ENCODE measurements at places on chromosomes 5 and 9.

- no peak for DNase-seq
Observed at GRCh38 chr9:16866587-16866986, 3.9 kb downstream of the BNC2 start.

DNA sequence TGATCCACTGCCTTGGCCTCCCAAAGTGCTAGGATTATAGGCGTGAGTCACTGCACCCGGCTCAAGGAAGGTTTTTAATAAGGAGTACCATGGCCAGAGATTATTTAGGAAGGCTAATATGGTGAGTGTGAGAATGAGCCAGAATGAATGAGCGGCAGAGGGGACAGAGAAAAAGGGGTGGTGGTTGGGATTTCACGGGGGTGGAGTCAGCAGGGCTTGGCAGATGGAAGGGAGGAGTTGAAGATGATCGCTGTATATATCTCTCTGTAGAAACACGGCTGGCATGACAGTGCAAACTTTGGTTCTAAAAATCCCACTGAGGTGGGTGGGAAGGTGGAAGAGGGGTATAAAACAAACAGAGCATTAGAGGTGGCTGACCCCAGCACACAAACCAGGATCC, 176.7 kb upstream of the TBC1D2 start:
- no peak for DNase-seq

- DNase-seq, result no peak
Observed at GRCh38 chr5:126939887-126940286, 90.5 kb downstream of the MARCHF3 start.

- DNase-seq, result no peak
Observed at GRCh38 chr5:87210076-87210475, 57.6 kb upstream of the RASA1 start.

DNA sequence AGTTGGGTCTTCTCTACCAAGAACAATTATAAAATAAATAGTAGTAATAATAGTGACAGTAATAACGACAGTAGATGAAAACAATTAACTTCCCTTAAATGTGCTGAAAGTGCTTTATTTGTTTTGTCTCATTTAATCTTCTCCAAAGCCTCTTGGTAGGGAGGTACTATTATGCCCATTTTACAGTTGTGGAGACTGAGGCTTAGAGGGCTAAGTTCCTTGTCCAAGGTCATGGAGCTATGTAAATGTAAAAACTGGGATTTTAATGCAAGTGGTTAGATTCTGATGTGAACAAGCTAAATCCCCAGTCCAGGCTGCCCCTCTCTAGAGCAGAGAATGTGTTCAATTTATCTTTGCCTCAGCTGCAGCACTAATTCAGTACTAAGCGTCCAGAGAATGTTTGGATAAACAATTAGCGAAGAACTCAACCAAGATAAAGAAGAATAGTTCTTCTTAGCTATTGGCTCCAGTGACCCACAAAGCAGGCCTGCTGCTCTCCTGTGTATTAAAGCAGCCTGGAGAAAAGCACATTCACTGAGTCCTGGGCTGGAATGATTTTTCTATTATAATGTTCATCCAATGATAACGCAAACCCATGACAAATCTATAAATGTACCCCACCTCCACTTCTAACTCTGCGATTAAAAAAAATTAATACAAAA, 68.8 kb downstream of the NPR3 start:
- no peak for DNase-seq

GRCh38 chr5:137291436-137291835, 207.7 kb downstream of the SPOCK1 start:
- DNase-seq, result no peak

- no peak for DNase-seq
Observed at GRCh38 chr9:88766778-88767503, 224.3 kb upstream of the S1PR3 start.

DNA sequence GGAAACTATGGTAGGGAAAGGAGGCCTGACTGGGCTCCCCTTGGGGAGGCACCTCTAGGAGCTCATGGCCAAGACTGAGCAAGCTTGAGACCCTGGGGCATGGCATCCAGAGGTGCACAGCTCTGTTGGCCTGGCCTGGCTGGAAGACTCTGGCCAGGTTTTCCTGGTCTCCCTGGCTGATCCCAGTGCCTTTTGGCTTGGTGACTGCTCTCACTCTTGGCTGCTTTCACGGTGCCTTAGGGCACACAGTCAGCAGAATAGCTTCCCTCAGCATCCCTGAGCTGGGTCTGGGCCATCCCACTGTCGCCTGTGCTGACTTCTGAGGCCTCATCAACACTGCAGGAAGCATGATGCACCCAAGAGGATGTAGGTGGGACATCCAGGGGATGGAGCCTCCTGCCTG, 13.4 kb upstream of the DELE1 start:
- DNase-seq, result no peak

- DNase-seq, result no peak
Observed at GRCh38 chr9:70933321-70933720, 188.1 kb downstream of the TRPM3 start.

GRCh38 chr5:134527156-134527960, 1.9 kb downstream of the JADE2 start:
- DNase-seq, result peak; percentile 64

GRCh38 chr9:19656704-19657103, 132.1 kb downstream of the SLC24A2 start:
- DNase-seq, result no peak

DNA sequence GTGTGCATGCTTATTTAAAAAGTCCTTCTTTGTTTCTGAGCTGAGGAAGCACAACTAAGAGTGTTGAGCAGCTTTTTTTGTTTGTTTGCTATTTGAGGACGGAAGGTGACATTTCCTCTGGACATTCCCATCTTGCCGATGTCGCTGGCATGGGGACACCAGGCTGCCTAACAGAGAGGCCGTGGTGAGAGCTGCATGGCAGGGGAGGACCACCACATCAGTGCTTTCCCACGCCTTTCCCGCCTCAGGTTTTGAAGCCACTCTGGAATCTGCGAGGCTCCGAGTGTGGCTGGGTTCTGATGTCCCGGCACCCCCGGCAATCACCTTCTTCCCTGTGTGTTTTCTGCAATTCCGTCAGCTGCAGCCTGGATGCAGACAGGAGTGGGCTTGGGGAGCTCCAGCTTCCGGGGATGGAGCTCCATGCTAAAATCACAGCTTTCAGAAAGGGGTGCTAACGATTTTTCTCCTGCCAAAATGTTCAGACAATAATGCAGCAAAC, 259.8 kb upstream of the IRX4 start:
- no peak for DNase-seq

DNA sequence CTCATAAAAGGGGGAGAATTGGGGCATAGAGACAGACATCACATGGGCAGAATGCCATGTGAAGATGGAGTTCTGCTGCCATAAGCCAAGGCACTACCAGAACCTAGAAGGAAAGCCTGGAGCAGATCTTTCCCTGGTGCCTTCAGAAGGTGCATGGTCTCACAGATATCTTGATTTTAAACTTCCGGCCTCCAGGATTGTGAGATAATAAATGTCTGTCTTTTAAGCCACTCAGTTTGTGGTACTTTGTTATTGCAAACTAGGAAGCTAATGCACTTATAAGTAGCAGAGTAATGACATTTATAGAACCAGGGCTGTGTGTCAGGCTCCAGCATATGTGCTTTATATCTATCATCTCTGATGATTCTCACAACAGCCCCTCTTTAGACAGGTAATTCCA, 130.4 kb downstream of the ASTN2 start:
- DNase-seq, result no peak

GRCh38 chr9:32969270-32969669, 32.2 kb downstream of the APTX start:
- no peak for DNase-seq

GRCh38 chr5:178241688-178242231, 9.2 kb upstream of the PHYKPL start:
- no peak for DNase-seq

GRCh38 chr9:137224830-137225694, at the start of gene CYSRT1:
Gene CYSRT1, plus strand, starts transcription at chr9:137225174. Its CDS starts 448 bp downstream, at chr9:137225622.
- no peak for DNase-seq

GRCh38 chr9:122912964-122913673, at the start of gene ZBTB6:
Gene ZBTB6, minus strand, starts transcription at chr9:122913323. Its CDS starts 1,251 bp downstream, at chr9:122912072.
- peak; percentile 48 for DNase-seq

GRCh38 chr5:180646963-180647305, 2.5 kb downstream of the FLT4 start:
- no peak for DNase-seq

DNA sequence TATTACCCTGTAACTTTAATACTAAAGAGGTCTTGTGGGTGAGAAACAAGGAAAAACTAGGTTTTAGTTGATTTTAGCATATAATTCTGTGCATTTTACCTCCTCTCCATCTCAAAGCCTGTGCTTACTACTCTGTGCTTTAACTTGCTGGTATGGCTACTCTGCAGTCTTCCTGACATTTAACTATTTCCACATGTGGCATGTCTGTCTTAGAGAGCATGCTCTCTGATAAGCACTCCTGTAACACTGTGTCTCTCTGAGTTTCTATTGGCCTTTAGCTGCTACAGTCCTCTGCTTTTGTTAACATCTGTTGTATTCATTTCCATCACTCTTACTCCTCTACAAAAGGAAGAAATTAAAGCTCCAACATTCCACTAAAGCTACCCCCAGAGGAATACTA, 418.3 kb downstream of the RAB3C start:
- DNase-seq, result no peak
